ENCODE measurements at places on chromosomes 1 and 21.

GRCh38 chr1:241837901-241838300 lies 10.1 kb upstream of the EXO1 start:
- DNase-seq = no peak

DNA sequence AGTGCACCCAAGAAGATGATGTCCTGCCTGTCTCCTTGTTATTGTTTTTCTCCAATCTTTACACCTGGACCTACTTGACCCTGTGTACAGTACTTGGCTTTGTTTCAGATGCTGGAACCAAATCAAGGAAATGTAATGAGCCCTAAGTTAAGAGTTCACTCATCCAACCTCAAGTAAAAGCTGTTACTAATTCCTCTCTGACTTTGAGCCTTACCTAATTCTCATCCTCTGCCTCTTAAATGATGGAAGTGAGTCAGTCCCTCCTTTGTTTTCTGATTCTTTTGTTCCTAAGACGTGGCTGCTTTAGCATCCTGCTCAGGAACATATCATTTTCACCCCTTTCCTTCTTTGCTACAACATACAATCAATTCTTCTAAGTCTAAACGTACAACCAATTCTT lies 15.3 kb upstream of the PLA2G4A start:
- no peak for DNase-seq

DNA sequence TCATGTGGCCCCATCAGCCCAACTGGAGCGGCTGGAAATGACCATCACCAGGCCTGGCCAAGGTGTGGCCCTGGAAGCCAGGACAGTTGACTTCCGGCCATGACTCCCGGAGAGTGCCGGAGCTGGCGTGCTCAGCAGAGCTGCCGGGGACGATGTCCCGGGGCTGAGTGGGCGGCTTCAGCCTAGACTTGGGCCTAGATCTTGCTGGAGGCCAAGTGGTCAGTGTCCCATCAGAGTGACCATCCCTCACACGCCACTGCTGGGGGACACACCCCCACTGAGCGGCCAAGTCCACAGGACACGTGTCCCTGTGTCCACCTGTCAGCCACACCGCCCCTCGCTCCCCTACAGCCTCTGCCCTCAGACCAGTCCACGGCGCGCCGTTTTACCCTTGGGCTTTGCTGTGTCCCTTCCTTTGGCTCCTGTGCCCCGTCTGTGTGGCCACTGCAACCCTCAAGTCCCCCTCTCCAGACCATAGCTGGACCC lies 4.0 kb downstream of the FAAP20 start:
- DNase-seq = no peak

- DNase-seq = no peak
Observed at GRCh38 chr21:34882719-34883131, 166.4 kb downstream of the RUNX1 start.

GRCh38 chr1:48194801-48195200 lies 27.7 kb upstream of the SLC5A9 start:
- DNase-seq = no peak

DNA sequence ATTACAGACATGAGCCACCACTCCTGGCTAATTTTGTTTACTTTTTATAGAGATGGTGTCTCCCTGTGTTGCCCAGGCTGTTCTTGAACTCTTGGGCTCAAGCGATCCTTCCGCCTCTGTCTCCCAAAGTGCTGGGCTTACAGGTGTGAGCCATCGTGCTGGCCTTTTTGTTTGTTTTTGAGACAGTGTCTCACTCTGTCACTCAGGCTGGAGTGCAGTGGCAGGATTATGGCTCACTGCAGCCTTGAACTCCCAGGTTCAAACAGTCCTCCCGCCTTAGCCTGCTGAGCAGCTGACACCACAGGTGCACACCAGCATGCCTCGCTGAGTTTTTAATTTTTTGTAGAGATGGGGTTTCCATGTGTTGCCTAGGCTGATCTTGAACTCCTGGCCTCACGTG lies 49.1 kb downstream of the ADARB1 start:
- no peak for DNase-seq

DNA sequence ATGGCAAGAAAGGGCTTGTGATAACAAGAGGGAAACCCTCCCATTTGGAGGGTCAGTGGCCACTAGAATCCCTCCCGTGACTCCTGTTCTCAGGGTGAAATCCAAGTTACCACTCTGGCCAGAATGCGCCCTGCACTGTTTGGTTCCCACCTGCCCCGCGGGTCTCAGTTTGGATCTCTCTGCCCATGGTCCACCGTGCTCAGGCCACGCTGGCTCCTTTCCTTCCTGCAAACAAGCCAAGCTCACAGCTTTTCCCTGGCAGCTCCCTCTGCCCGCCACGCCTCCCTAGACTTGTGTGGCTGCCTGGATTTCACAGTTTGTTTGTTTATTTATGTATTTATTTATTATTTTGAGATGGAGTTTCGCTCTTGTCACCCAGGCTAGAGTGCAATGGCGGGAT lies 179.5 kb upstream of the VAMP3 start:
- no peak for DNase-seq

DNA sequence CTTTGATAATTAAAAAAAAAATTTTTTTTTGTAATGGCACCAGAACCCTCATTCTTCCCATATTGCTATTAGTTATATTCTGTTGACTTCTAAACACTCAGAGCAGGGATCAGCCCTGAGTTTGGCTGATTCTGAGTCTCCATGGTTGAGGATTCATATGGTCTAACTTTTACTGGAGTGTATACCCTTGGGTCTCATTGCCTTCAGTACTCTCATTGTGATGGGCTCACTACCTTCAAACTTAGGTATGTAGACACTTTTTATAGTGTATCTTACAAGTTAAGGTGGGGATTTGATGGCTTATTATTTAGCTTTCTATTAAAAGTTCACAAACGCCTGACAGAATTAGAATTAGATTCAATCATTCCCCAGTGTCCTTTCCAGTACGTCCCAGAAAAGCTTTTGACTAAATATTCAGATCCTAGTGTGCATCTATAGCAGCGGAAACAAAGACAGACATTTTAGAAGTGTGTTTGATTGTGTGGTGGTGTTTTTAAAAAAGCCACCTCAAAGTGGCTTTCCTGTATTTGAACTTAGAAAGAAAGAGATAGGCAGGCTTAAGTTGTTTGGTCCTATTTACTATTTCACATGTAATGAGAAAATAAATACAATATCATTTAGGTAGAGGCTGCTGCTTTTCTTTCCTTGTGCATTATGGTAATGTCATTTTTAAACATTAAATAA lies 1.4 kb downstream of the MACF1 start:
- no peak for DNase-seq

GRCh38 chr1:243686159-243686558 lies 163.9 kb downstream of the AKT3 start:
- no peak for DNase-seq

DNA sequence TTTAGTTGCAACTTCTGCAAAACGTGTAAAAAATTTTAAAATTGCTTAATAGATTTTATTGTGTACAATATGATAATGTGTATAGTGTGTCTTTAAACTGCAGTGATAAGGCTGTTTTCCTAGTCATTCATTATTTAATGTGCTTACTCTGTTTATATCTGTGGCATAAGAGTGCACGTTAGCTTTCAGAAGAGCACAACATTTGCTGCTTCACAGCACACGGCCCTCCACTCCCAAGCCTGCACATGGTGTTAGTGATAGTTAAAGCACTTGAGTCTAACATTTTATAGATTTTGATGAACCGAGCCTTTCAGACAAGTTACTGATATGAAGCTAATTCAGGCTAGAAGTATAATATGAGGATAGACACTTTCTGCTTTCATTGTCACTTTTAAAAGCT lies 120.6 kb downstream of the ADGRL2 start:
- DNase-seq = no peak

DNA sequence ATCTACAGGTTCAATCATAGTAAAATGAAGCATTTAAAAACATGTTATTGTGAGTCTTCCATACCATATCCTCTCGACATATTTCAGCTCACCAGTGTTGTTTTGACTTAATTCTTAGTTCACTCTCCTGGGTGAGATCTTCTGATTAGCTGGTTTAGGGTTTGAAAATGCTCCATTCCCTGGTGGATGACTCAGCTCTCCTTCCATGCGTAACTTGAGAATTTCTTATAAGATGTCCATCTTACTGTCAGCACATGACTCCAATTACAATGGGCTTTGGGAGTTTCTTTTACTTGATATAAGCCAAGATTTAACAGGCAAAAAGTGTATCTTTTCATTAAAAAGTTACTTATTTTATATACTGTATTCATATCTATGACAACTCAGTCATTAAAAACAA lies 476.5 kb downstream of the BRINP3 start:
- no peak for DNase-seq

- DNase-seq = no peak
Observed at GRCh38 chr1:160548960-160549664, 26.1 kb upstream of the SLAMF6 start.

GRCh38 chr1:167762061-167762746 lies 40.4 kb downstream of the MPZL1 start:
- DNase-seq = no peak

DNA sequence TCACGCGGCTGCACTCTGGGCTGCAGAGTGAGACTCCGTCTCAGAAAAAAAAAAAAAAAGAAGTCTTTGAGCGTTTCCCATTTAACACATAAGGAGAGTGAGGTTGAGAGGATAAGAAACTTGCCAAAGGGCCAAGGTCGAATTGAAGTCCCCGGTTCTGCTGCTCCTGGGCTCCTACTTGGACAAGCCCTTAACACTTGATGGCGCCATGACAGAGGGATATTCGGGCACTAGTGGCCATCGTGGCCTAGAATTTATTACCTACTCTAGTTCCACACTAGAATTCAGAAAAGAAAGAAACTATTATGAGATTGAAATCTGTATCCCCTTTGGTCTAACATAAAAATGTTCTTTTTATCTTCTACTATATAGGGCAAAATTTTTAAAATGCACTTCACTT lies 65.7 kb upstream of the NEK2 start:
- no peak for DNase-seq

GRCh38 chr1:152880316-152880715 lies 2.2 kb downstream of the SMCP start:
- no peak for DNase-seq

GRCh38 chr1:232508130-232508701 lies 121.7 kb downstream of the SIPA1L2 start:
- no peak for DNase-seq

DNA sequence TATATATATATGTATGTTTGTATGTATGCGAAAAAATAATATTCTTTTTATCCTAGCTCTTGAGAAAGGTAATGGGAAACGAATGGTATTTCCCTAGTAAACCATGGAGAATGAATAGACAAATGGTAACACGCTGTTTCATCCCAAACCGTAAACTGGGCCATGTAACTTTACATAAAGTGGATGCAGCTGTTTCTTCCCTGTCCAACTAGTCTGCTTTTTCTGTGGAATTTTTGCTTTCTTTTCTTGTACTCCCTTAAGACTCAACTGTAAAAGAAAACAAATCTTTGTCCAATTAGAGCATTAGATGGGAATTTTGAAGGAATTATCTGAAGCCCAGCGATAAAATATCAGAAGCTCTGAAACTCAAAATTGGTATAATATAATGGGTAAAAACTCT lies 198.1 kb downstream of the NFIA start:
- no peak for DNase-seq

GRCh38 chr1:161728376-161729226 lies 7.3 kb downstream of the FCRLB start:
- no peak for DNase-seq

DNA sequence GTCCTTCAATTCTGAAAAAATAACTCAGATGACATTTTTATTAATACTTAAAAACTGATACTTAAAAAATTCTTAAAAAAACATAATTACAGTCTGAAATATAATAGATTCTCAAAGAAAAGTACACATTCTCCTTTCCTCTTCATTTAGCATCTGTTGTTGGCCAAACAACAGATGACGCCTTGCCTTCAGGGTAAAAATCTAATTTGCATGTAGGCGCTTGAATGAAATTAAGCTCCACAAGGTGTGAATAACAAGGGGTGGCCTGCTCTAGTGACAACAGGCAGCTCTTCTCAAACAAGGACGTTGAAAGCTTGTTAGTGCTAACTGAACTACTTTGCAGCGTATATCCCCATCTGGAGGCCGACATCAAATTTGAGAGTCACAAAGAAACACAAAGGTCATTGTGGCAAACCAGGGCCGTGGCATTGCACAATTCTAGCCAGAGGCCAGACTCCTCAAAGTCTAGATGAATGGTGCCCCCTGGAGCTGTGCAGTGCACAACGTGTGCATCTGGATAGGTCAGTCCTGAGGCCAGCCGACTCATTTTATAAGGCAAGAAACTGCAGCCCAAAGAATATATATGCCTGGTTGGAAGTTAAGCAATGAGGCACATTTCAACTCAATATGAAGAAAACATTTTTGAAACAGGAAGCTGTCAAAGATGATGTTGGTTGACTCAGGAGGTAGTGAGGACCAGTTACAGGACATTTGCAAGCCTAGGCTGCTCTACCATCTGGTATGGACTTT lies 459.2 kb upstream of the RUNX1 start:
- no peak for DNase-seq

GRCh38 chr1:112271270-112271669 lies 124.7 kb upstream of the CTTNBP2NL start:
- DNase-seq = no peak

DNA sequence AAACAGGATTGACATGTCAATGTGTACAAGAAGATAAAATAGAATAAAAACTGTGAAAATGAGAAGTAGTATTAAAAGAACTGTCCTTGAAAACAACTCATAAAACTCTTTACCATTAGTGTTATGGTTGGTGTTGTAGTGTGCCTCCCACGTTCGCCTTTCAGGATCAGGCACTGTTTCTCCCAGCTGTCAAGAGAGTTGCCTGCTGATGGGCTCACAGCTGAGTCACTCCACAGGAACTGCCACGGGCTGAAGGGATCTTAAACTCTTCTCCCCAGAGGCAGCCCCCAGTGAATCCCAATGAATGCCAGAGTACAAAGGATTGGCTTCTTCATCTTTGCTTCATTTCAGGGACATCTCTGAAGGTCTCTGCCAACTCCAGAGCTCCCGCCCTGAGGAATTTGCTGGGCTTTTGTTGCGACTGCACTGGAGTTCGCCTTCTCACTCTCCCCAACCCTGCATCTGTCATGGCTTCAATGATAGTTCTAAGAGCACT lies 119.6 kb downstream of the ADGRL2 start:
- no peak for DNase-seq

- DNase-seq = no peak
Observed at GRCh38 chr1:187513190-187513589, 684.4 kb downstream of the PLA2G4A start.

- no peak for DNase-seq
Observed at GRCh38 chr1:208446271-208446691, 202.1 kb upstream of the PLXNA2 start.

- no peak for DNase-seq
Observed at GRCh38 chr1:61872206-61872605, 129.9 kb downstream of the PATJ start.

GRCh38 chr1:80341021-80341420 lies 1334.5 kb upstream of the ADGRL4 start:
- no peak for DNase-seq

DNA sequence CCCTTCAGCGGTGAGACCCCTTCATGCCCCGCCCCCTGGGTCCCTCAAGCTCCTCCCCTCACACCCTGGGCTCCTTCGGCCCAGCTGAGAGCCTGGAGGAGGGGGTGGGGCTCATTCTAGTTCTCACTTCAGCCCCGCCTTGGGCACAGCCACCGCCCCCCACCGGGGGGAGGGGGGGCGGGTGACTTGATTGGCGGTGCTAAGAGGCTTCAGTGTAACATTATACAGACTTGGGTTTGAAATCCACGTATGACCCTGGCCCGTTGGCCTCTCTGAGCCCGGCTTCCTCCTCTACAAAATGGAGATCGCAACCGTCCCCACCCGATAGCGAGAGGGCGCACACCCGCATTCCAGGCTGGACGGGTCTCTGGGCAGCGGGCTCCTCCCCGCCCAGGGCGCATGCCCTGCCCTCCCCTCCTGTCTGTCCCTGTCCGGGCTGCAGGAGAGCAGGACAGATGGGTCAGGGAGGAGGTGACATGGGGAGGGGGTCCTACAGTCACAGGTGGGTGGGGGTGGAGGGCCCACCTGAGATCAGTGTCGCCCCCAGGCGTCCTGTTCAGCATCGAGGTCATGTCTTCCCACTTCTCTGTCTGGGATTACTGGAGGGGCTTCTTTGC lies 5.1 kb downstream of the CLCNKB start:
- DNase-seq = no peak

All from activated T-helper 1 cell treated with anti-CD3 and anti-CD28 coated beads, Interleukin-2, amount 50 U/mL, for 16 hours (primary cell).